ENCODE measurements at places on chromosomes 16 and 17.

DNA sequence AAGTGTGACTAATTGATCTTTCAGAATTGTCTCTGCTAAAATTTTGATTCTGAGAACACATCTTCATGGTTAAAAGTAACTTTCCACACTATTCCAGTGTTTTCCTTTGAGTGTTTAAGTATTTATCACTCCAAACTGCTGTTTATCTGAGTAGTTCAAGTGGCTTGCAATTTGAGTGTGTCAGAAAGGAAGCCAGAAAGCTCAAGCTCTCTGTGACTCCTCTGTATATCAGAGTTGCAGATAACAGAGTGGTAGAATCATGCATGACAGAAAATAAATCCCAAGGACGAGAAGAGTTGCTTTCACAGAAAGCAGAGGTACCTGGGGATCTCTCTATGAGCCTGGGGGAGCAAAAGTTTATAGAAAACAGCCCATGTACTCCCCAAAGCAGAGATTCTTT, 130.0 kb downstream of the CYB561 start:
- DNase-seq: no peak

DNA sequence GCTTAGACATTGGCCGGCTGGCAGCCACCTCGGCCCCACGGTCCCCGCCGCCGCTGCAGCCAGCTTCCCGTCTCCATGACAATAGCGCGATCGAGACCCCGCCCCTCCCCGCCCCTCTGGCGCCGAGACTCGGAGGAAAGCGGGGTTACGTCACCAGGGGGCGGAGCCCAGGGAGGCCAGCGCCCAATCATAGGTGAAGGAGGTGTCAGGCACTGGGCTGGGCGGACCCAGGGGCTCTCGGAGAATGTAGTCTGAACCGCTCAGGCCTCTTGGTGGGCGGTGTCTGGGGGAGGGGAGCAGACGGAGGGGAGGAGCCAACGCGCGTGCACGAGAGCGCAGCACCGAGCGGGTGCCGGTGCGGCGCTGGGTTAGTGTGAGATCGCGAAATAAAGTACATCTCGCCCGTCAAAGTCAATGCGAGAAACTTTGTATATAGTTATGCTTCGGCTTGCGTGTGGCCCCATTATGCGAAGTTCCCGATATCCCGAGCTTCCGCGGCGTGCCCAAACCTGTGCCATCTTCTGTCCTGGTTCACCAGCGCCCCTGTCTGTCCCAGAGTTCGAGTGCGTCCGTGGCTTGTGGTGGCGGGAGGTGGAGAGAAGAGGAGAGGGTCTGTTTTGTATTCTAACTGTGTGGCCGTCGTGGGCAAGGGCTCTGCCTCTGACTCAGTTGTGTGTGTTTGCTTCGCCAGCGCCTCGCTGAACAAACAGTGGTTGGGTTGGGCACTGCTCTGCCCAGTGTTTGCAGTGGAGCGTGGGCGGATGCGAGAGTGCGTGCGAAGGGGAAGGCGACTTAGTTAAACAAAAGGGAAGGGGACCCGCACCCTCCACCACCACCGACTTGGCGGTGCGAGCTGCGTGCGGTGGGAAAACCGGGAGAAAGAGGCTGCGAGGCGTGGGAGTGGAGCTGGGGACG, 1.3 kb upstream of the IRX5 start:
- no peak for DNase-seq

DNA sequence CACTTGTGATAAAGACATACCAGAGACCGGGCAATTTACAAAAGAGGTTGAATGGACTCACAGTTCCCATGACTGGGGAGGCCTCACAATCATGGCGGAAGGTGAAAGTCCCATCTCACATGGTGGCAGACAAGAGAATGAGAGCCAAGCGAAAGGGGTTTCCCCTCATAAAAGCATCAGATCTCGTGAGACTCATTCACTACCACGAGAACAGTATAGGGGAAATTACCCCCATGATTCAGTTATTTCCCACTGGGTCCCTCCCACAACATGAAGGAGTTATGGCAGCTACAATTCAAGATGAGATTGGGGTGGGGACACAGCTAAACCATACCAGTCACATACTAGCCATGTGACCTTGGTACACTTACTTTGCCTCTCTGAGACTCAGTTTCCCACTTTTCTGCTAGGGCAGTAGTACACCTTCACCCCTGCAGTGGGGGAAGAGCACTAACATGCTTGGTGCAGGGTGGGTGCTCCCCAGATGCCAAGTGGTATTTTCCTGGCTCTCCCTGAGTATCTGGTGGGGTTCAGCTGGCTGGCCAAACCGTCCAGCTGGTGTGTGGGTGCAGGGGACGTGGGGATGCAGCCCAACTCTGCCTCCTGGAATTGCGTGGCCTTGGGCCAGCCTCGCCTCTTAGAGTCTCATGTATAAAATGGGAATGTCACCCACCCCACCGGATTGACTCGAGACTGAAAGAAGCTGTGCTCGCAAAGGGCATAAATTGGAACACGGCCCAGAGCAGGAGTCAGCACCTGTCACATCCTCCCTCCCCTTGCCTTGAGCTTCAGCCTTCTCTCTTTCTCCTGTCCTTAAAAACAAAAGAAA, 364.1 kb downstream of the CPPED1 start:
- no peak for DNase-seq

- DNase-seq: peak; percentile 95
Observed at GRCh38 chr16:391885-392335, 5.1 kb upstream of the NME4 start.

- DNase-seq: no peak
Observed at GRCh38 chr16:28915181-28915580, 9.9 kb downstream of the RABEP2 start.

- no peak for DNase-seq
Observed at GRCh38 chr16:24759006-24759405, 29.6 kb downstream of the TNRC6A start.

DNA sequence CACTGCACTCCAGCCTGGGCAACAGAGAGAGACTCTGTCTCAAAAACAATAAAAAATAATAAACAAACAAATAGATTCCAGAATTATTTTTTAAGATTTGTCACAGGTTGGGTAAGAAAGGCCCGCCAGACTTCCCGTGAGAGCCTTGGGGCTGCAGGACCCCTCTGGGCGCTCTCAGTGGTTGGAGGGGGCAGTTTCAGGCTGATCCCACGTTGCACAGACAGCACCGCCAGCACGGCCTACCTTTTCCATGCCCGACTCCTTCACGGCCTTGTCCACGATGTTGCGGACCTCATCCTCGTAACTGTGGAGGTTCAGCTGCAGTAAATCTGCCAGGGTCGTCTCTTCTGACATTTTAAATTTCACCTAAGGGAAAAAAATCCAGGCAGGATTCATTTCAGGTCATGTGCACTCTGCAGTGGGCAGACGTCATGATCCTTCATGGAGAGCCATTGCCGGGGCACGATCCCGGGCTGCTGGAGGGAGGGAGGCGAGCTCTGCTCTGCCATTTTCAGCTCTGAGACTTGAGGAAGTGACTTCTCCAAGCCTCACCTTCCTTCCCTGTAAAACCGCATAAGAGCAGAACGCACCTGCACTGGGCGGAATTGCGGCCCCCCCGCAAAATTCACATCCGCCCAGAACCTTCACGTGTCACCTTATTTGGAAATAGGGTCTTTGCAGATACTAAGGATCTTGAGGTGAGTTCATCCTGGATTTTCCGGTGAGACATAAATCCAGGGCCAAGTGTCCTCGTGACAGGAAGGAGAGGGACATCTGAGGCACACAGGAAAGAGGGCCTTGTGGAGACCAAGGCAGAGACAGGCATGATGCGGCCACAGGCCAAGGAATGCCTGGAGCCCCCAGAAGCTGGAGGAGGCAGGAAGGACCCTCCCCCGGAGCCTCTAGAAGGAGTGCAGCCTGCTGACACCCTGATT, 66.8 kb downstream of the DNAH17 start:
- no peak for DNase-seq

GRCh38 chr17:57701124-57701523, 44.0 kb downstream of the CCDC182 start:
- DNase-seq: no peak

DNA sequence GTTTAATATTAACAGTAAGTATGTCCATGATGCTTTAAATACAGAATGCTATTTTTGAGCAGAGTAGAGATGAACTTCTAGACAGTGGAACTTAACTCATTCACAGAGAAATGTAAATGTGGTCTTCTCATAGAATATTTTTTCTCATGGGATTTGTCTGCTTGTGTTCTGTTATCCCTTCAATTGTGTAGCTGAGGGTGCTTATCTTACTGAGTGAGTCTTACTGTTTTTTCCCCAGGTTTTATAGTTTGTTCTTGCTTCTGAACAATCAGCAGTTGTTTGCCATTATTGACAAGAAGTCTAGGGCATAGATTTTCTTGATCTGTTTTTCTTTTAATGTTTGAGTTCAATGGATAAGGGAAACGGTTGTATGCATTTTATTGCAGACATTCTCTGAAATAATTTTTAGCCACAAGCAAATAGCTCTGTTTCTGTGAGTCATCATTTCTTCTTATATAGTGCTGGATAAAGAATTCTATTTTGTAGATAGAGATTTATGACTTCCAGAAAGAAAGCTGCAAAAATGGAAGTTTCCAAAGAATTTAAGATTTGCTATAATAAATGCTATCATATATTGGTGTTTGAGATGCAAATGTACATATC, 60.5 kb downstream of the NF1 start:
- DNase-seq: no peak

GRCh38 chr16:67999985-68000384, 701 bp upstream of the DPEP2 start:
- no peak for DNase-seq

GRCh38 chr16:69848637-69849545, 86.8 kb downstream of the WWP2 start:
- DNase-seq: no peak

DNA sequence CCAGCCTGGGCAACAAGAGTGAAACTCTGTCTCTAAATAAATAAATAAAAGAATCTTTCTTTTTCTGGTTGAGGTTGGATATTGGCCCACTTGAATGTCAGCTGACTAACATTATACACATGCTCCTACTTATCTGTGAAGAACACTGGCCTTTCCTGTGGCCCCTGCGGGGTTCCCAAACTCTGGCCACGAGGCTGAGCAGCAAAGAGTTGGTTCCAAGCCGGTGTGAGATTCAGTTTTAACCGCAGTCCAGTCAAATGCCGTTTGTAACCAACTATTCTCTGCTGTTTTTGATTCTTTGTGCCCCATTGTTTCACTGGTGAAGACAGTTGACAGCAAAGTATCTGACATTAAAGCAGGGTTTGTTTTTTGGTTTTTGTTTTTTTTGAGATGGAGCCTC, 11.2 kb downstream of the ETV4 start:
- DNase-seq: no peak

- DNase-seq: no peak
Observed at GRCh38 chr17:52159246-52160135, 977 bp upstream of the CA10 start.

Data from NK-92 treated with Interleukin-12 subunit alpha and Interleukin-12 subunit beta, amount 100 ng/mL, for 24 hours (cell line).